ENCODE measurements at places on chromosomes 11 and 22.
A peak's percentile ranks its signal among the peaks of the same experiment; 100 is the strongest.

DNA sequence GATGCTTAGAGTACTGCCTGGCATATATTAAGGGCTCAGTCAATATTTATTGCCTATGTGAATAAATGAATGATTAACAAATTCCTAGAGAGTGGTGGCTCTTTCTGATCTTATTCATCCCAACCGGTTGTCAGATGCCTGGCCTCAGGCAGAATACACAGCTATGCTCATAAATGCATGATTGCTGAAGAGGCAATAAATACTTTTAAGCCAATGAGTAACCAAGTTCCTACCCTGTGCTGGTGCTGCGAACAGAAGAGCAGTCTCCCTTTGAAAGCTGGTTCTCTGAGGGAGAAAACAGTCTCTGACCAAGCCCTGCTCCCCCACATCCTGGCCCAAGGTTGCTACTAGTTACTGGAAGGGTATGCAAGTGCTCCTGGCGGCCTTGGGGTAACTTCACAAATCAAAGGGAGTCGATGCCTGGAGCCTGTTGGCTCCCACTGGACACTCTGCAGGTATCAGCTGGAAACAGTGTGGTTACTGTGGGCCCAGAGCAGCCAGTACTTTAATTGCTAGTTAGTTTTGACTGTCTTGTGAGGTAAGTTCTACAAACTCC lies 2.8 kb downstream of the USH1C start:
- DNase-seq = no peak

DNA sequence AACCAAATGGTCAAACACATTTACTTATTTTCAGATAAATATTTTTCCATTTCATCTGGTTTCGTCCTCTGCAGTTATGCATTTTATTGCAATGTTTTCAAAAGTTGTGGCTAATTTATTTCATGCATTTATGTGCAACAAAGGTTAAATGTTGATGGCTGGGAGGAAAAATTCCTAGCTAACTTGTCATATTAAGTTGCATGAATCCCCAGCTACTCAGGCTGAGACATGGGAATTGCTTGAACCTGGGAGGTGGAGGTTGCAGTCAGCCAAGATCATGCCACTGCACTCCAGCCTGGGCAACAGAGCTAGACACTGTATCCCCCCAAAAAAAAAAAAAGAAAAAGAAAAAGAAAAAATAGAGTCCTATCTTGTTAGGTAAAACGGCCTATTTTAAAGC lies 1862.4 kb upstream of the RAG2 start:
- DNase-seq = peak; percentile 24

DNA sequence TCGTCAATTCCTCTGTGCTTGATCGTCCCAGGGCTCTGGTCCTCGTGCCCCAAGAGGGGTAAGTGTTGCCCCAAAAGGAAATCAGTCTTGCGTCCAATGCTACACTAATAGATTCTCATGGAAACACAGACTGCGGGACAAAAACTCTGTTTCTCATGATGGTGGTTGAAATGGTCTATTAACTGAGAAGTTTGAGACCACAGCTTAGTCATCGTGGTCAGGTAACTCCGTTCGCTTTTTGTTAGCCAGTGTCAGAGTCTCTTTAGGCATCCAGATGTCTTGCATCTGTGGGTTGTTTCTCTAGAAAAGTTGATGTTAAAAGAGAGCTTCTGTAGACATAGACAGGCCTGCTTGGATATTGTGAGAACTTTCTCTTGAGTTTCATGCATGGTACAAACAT lies 104.6 kb upstream of the SORL1-AS1 start:
- no peak for DNase-seq

DNA sequence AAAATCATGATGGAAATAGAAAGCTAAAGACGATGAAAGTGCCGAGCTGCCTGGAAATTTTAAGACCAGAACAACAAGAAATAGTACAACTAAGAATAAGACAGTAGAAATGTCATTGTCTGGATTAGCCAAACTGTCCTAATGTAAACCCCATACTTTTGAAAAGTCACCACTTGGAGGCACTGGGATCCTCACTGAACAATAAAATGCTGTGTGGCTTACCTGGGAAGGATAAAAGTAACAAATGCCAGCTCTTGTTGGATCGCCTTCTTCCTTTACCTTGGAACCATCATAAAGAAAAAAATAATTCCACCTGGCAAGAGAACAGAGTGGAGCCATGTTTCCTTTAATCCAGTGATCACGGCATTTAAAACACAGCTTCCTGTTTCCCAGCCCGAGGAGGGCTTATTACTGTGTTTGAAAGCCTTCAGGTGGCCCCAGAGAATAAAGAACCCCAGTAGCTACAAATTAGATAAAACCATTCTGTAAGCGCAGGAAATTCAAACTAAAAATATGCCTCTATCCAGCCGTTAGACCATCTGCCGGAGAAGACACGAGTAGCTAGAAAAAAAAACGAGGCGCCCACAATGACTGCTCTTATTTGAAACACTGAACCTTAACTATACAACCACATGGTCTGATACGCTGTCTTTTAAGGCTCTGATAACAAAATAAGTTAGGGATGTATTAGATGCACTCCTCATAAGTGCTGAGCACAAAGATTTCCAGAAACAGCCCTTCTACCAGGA lies 4.4 kb downstream of the HPS4 start:
- DNase-seq = no peak

GRCh38 chr11:11178671-11179638 lies 174.1 kb downstream of the CSNK2A3 start:
- peak; percentile 76 for DNase-seq

DNA sequence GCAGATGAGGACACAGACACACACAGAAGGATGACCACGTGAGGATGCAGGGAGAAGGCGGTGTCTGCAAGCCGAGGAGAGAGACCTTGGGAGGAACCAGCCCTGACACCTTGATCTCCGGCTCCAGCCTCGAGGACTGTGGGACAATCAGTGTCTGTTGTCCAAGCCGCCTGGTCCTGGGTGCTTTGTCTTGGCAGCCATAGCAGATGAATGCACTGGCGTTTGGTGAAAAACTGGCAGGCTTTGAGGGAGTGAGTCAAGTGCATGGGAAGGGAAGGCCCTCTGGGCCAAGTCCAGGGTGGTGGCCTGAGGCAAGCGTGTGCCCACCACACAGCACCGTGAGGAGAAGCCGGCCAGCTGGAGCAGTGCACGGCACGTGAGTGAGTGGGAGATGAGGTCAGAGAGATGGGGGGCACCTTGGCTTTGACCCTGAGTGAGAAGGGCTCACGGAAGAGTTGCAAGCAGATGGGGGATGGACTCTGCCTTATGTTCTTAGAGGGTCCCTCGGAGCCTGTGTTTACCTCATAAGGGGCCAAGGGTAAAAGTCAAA lies 12.4 kb upstream of the BRSK2 start:
- no peak for DNase-seq

DNA sequence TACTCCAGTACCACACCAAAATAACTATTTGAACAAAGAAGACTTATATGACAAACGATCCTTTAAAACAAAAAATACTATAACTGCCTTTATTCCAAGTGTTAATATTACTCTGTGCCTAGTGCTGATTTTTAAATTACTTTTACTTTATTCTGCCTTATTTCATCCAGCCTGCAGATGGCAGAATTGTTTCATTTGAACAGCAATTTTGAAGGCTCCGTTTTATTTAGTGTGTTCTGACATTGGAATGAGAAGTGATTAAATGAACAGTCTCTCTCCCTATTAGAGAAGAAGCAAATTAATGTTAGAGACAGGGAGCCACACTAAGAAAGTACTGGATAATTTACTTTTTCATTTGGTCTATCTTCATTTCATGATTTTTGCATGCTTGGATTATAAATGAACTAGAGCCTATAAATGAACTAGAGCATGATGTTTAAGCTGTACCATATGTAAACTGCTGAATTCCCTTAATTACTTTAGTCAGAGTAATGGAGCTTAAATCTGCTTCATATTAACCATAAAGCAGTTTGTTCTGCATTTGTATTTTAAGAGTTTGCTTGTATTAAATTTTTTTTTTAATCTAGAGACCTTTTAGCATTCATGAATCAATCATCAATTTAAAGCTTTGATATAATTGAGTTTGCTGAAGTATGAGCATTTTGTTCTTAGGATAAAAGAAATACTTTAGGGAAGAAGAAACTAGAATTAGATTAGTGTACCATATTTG lies 9.8 kb downstream of the PDHX start:
- peak; percentile 67 for DNase-seq

DNA sequence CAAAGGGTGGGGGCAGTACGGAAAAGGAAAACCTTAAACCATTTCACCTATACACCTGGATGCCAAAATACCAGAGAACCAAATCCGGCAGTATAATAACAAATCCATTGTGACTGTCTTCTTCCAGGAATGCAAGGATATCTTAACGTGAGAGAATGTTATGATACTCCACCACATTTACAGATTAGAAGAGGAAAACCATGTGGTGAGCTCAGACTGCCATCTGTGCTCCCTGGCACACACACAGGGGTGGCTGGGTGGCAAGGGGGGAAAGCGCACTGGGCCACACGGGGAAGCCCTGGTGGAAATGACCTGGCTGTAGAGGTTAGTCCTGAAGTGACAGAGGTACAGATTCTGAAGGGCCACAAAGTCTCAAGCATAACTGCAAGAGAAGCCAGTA lies 9.9 kb downstream of the EIF1AD start:
- no peak for DNase-seq

- no peak for DNase-seq
These were observed 23.5 kb downstream of the SUN2 start for GRCh38 chr22:38732251-38732815.

DNA sequence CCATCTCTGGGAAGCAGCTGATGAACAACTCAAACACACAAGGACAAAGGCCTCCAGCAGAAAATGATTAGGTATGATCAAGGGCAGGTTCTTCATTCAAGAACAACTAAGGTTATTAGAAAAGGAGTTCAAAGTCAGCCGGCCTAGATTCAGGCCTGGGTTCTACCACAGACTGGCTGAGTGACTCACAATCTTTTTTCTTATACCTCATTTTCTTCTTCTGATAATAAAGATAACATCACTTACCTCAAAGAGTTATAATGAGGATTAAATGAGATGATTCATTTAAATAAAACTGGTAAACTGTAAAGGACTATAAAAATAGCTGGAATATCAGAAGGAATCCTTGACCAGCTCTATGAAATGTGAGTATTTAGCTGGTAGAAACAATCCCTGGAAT lies 49.3 kb upstream of the PPP2R1B start:
- DNase-seq = peak; percentile 47

DNA sequence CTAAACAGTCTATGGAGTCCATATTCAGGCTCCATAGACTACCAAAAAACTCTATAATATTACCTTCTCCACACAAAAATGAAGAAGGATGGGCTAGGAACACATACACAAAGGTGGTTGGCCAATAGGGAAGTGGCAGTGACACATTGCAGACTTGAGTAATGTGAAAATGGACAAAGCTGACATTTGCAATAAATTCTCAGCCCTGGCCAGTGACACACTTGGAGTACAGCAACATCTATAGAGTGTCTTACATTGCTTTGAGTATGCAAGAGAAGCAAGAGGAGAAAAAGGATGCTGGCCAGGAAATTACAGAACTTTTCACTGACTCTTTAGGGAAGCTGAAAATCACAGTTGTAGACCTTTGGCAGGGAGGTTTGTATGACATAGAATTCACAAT lies 7.3 kb upstream of the OR52W1 start:
- no peak for DNase-seq

- no peak for DNase-seq
These were observed 16.0 kb downstream of the MRE11 start for GRCh38 chr11:94477624-94478023.

DNA sequence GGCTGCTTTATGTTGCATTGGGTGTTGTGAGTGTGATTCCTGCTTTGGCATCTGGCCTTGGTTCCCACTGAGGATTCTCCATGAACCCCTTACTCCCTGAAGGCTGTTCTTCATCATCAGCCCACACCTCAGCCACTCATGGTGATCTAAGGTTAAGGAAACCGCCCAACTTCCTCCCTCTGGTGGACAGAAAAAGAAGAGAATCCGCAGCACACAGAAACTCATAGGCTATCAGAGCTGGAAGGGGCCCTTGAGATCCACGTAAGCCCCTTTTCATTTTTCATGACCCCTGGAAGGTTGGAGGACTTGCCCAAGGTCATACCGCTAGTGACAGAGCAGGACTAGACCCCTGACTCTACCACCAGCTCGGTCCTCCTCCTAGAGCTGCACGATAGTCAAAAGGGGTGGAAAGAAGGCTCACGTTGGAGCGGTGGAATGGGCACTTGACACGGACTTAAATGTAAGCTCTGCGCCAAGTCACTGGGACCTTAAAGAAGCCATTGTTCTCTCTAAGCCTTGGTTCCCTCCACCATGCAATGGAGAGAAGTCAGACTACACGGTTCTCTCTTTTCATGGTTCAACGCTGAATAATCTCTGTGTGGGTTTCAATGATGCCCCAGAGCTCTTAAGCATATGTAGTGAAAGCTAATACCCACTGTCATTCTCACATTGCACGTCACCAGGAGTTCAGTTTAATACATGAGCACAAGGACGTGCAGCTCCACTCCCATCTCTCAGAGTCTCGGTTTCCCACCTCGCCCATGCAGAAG lies 83.6 kb upstream of the CRTAM start:
- peak; percentile 20 for DNase-seq

GRCh38 chr22:25564979-25565677 lies 653 bp downstream of the GRK3 start:
- DNase-seq = peak; percentile 12

DNA sequence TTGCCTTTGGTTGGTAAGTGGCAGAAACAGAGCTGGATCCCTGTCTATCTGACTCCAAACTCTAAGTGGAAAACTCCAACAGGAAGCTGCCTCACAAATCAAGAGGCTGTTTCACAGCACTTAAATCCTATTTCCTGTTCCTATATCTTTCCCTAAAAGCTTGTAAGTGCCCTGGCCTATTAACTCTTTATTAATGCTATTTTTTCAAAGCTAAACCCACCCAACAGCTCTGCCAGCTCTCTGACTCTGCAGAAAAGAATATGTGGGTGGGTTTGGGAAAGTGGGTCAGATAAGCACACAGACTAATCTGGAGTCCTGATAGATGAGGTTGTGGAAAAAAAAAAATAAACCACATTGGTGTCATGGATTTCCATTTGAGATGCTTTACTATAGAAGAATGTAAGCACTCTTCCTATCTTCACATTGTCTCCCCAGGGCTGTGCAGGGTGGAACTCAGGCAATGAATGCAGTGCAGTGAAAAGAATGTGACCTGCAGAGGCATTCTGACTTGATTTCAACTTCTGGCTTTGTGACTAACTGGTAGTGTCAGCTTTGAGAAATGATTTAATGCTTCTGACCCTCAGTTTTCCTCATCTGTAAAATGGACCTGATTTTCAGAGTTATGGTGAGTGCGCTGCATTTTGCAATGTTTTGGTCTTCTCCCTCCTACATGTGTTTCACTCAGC lies 125.6 kb downstream of the AASDHPPT start:
- DNase-seq = peak; percentile 23
